ENCODE measurements at places on chromosomes 11 and 22.

DNA sequence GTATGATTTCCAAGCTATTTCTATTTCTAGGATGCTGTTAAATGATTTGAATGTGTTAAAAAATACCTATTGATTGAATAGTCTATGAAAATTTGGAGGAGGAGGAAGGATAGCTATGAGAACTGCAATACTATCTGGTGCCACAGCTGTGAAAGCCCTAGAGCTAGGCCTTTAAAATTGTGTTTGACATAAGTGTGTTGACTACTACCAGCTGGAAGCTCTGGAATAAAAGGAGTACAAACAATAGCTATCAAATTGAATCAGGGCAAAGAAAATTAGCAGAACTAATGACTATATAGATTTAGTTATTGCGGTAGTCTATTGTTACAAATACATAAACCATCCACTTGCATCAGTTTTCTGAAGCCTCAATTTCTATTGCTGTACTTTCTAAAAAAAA, 124.8 kb upstream of the CNTN5 start:
- no peak for DNase-seq

DNA sequence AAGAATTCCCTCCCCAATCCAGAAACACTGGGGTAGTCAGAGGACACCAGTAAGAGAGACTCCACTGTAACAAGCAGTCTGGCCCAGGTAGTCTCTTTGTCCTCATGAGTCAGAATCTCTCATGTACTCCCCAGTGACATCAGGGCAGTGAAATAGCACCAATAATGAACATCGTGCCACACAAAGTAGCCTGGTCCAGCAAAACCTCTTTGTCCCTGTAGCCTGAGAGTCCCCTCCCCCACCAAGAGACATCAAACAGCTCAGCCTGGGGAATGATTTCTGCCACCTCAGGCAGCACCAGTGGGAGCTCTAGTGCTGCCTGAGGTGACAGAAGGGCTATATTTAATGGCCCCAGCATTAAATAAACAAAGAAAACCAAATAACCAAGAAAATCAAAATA, 88.1 kb downstream of the SBF2 start:
- DNase-seq = no peak

GRCh38 chr22:37566329-37566837, 6.1 kb downstream of the CDC42EP1 start:
- no peak for DNase-seq

DNA sequence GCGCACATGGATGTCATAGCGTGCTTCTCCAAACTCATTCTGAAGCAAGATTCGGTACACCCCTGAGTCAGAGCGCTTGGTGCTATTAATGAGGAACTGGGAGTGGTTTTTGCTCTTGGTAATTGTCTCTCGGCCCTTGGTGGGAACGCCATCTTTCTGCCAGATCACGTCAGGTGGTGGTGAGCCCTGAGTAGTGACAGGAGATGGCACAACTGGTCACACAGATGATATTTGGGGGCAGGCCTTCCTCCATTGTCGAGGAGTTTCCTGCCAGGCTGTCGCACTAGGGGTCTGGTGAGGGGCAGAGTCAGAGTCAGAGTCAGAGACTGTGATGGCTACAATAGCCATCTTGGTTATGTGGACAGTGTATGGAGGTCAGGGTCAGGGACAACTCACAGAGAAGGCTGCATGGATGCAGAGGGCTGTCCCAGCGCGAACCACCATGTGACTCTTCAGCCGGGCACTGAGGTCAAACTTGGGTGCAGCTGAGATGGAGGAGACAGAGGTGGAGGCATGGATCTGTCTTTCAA, 9.3 kb downstream of the TMEM86A start:
- no peak for DNase-seq

- DNase-seq = no peak
Observed at GRCh38 chr11:79592824-79593223, 152.0 kb upstream of the TENM4 start.

GRCh38 chr11:33258631-33259205, 1.5 kb downstream of the HIPK3 start:
- peak; percentile 63 for DNase-seq

DNA sequence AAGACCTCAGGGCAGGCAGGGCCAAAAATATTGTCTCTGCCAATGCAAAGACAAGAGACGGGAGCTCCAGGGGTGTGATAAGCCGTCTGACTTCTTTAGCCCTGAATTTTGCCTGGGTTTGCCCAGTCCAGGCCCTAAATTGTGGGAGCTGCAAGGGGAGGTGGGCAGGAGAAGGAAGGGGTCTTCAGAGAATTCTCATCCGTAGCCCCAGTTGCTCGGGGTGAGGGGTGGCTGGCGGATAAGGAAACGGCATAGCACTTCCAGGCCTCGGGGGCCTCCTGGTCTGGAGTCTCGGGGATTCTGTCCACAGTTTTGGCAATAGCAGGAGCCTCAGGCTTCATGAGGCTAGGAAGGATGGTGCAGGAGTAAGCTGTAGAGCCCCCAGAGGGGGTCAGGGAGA, 7.4 kb downstream of the CD5 start:
- no peak for DNase-seq

- no peak for DNase-seq
Observed at GRCh38 chr11:15613789-15614188, 499.1 kb downstream of the INSC start.

- no peak for DNase-seq
Observed at GRCh38 chr11:116832350-116833290, 2.9 kb downstream of the APOC3 start.

DNA sequence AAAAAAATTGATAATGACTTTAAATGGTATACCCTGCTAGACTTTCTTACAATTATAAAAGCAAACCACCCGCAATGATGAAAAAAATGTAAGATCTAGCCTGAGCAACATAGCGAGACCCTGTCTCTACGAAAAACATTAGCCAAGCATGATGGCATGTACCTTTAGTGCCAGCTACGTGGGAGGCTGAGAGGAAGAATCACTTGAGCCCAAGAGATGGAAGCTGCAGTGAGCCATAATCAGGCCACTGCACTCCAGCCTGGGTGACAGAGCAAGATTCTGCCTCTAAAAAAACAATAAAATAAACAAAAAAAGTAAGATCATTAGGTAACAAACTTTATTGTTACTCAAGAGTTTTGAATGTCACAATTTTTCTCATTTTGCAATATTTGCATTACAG, 39.2 kb downstream of the KMT5B start:
- no peak for DNase-seq

DNA sequence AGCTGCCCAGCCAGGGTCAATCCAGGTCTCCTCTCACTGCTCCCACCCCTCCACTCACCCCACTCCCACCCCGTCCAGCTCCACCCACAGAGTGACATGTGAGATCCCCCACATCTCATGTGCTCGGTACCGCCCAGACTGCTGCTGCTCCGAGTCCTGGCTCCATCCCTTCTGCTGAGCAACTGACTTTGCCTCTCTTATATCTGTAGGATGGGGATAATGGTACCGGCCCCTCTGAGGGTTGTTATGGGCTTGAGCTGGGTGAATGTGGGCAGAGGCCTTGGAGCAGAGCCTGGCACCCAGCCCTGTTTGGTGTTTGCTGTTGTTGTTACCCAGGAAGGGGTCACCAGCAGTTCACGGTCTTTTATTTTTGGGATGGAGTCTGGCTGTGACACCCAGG, 77.0 kb downstream of the ST3GAL4 start:
- DNase-seq = no peak

DNA sequence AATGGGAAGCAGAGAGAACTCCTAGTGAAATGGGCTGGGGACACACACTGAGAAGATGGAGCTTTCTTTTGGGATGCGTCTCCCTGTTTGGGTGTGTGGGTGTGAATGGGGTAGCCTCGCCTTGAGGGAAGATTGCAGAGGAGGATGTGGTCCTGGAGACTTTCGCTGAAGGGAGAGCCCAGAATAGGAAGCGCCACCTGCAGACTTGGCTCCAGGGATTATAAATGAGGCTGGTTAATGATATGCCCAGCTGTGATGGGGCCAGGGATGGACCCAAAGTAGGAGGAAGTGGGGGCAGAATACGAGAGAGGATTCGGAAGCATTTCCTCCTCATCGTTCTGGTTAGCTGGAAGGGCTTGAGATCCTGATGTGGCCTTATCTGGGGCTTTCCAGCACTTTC, 13.7 kb downstream of the RELT start:
- no peak for DNase-seq

GRCh38 chr11:2459796-2460531, 15.2 kb downstream of the KCNQ1 start:
- DNase-seq = no peak

- no peak for DNase-seq
Observed at GRCh38 chr11:103944251-103944940, 92.0 kb upstream of the DDI1 start.

- no peak for DNase-seq
Observed at GRCh38 chr11:95559899-95560298, 229.7 kb downstream of the FAM76B start.

- DNase-seq = peak; percentile 99
Observed at GRCh38 chr11:33723238-33723881, 12.9 kb downstream of the CD59 start.

GRCh38 chr11:10459029-10459970, 4.2 kb downstream of the AMPD3 start:
- DNase-seq = no peak

DNA sequence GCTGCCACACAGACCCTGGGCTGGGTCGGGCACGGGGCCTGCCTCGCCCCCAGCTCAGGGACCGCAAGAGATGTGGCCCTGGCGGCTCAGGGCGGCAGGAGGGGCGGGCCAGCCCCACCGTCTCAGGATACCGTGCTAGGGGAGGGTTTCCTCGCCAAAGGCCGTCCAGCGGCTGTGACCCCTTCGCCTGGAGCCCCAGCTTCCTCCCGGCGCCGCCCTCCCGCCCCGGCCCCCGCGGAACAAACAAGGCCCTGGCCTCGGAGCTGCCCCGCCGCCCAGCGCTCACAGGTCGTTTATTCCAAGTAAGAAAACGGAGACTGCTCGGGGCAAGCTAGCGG, 543 bp upstream of the AP2A2 start:
- no peak for DNase-seq

GRCh38 chr11:58659910-58660570, 37.6 kb downstream of the CNTF start:
- DNase-seq = no peak

GRCh38 chr11:88484873-88485621, 147.5 kb upstream of the CTSC start:
- peak; percentile 19 for DNase-seq

DNA sequence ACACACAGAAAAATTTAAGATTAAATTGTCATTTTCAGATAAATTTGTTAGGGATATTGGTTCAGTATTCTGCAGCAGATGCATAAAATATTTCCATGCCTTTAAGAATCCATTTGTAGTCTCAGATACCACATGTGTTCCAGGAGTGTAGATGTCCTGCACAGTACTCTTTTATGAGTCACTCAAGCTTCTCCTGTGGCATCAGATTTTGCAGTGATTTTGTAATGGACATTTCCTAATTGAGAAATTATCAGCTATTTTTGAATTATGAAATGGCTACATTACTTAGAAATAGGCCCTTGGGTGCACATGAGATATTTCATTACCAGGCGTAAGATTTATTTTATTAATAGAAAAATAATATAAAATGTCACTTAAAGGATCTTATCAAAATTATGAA, 18.9 kb downstream of the MMP3 start:
- peak; percentile 54 for DNase-seq

GRCh38 chr11:66559866-66560676, 8.3 kb downstream of the CTSF start:
- no peak for DNase-seq

All from AG10803 (cell line).